ENCODE measurements at places on chromosomes 5 and 9.

- no peak for DNase-seq
These were observed 81.8 kb upstream of the SARDH start for GRCh38 chr9:133819923-133820322.

- no peak for DNase-seq
These were observed 216.6 kb downstream of the TSSK1B start for GRCh38 chr5:113218200-113218599.

DNA sequence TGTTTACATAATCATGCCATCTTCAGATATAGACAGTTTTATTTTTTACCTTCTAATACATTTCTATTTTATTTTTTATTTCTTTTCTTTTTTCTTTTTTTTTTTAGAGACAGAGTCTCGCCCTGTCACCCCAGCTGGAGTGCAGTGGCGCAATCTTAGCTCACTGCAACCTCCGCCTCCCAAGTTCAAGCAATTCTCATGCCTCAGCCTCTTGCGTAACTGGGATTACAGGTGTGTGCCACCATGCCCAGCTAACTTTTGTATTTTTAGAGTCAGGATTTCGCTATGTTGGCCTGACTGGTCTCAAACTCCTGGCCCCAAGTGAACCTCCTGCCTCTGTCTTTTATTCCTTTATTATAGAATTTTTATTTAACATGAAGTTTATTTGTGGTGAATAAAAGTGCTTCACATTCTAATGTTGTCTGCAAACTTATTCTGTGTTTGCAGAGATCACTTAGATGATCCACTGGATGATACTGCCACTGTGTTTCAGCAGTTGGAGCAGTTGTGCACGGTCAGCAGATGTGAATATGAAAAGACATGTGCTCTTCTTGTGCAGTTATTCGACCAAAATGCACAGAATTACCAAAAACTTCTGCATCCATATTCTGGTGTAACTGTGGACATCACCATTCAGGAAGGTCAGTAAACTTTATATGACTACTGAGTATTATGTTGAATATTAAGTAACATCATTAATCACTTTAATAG is 62.2 kb downstream of the RANBP17 start:
- DNase-seq: no peak

- DNase-seq: no peak
These were observed 110.3 kb downstream of the ST8SIA4 start for GRCh38 chr5:100792781-100793180.

- no peak for DNase-seq
These were observed 135.4 kb downstream of the RGS3 start for GRCh38 chr9:113598883-113599282.

GRCh38 chr9:70607329-70607728 is 192.9 kb upstream of the KLF9 start:
- no peak for DNase-seq

- no peak for DNase-seq
These were observed 1026.8 kb downstream of the CDH18 start for GRCh38 chr5:18961234-18961633.

DNA sequence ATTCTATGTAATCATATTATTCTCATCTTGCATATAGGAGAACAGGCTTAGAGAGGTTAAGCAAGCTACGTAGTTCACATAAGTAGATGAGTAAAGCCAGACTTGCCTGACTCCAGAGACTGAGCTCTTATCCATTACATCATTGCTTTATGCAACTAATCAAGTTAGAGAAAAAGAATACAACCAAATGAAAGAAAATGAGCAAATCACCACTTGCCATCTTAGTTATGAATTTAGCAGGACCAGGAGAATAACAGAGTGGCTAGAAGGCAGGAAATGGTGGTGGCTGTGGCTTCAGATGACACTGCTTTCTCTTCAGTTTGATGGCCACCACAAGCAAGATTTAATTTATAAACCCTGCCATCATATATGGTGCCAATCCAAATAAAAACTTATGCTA is 26.6 kb downstream of the POC5 start:
- DNase-seq: no peak

- DNase-seq: no peak
These were observed 24.9 kb downstream of the LPCAT1 start for GRCh38 chr5:1498623-1499416.

DNA sequence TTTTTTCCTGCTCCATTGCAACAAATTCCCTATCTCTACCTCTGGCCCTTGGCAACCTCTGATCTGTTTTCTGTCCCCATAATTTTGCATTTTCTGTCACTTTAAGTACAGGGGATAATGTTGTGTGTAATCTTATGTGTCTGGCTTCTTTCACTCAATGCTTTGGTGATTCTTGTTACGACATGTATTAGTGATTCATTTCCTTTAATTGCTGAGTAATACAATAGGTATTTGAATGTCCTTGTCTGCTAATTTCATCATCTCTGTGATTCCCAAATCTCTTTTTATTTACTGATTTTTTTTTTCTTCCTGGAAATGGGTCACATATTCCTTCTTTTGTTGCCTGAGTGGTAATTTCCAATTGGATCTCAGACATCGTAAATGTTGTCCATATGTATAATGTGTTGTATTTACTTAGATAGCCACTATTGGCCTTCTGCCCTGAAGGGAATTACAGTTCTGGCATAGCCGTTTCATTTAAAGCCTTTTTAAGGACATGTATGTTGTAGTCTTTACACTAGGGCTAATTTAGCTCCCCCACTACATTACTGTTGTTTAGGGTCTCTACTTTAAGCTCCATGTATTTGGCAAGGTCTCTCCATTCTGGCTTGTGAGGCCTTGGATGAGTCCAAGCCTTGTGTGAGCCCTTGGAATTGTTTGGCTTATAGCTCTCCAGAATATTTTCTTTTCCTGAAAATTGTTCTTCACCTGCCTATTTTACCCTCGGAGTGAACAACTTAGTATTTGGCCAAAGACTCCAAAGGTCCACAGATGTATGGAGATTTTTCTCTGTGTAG is 683.8 kb downstream of the LRRC70 start:
- DNase-seq: no peak

DNA sequence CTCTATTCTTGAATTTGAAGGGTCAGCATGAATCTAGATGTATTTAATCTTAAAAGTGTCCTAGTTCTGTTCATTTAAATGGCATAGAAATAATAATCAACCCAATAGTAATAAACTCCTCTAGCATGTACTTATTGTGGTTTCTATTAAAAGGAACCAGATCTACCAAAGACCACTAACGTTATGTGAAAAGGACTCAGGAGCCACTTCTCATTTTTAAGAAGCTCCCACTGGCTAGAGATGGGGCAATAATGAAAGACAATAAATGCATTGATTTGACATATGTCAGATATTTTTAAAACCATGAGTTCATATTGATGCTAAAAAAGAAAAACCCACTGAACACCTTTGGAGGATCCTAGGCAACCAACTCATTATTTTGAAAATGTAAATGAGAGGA is 191.9 kb downstream of the ATP10B start:
- no peak for DNase-seq

DNA sequence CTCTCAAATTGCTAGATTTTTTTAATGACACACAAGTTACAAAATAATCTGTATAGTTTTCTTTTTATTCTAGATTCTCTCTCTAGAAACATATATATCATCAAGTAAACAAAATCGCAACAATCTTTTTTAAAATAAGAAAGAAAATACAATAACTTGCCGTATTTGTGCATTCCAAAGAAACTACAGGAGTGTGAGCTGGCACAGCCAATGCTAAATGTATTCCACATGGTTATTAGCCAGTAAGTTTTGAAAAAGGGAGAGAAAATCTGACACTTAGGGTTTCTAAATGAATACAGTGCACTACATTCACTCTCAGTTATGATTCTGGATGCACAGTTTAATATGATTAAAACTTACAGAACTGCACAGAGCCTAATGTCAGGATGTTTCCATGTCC is 117.9 kb downstream of the BNC2 start:
- no peak for DNase-seq

GRCh38 chr9:33418090-33418489 is 15.7 kb upstream of the AQP7 start:
- no peak for DNase-seq

GRCh38 chr9:110606179-110606790 is 26.7 kb upstream of the SVEP1 start:
- no peak for DNase-seq

- DNase-seq: peak; percentile 12
These were observed 154.4 kb downstream of the MAN2A1 start for GRCh38 chr5:109844148-109844547.

- no peak for DNase-seq
These were observed 48.0 kb downstream of the UBE2QL1 start for GRCh38 chr5:6496636-6497035.

DNA sequence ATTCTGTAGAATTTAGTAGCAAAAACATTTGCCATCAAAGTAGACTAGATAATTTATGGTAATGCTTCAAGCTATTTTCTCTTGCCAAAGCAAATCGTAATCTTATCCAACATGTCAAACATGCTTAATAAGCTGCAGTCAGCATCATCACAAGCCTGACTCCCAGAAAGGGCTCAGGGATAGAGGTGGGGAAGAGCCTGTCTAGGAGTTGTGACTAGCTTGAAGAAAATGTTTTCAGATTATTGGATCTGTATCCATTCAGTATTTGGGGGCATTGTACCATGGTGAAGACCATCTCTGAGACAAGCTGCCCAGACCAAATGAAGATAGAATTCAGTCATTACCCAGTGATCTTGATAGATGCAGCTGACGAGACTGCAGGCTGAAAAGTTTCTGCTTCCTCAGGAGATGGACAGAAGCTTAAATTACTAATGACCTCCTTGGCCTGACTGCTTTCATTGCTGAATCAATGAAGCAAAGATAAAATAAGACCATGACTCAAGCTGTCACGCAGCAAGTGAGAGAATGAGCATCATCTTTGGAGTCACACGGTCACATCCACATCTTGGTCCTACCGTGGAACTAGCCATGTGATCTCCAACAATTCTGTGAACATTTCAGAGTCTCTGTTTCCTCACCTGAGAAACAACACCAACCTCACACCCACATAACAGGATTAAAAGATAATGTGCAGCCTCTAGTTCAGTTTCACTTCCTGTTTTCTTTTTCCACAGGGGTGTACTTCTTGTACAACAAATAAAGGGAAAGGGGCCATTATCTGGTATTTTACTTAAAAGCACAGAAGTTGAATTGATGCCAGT is 9.4 kb downstream of the ERAP2 start:
- DNase-seq: no peak

- no peak for DNase-seq
These were observed 103.1 kb downstream of the FBN2 start for GRCh38 chr5:128434993-128435392.

DNA sequence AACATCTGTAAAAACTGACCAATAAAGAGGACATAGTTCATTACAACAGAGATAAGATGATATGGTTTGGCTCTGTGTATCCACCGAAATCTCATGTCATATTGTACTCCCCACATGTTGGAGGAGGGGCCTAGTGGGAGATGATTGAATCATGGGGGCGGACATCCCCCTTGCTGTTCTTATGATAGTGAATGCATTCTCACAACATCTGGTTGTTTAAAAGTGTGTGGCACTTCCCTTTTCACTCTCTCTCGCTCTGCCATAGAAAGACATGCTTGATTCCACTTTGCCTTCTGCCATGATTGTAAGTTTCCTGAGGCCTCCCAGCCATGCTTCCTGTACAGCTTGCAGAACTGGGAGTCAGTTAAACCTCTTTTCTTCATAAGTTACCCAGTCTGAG is 292.8 kb downstream of the SLF1 start:
- no peak for DNase-seq

GRCh38 chr5:90368454-90369246 is 40.9 kb downstream of the CETN3 start:
- DNase-seq: no peak

GRCh38 chr9:70092190-70092589 is 48.5 kb downstream of the MAMDC2 start:
- DNase-seq: no peak

- no peak for DNase-seq
These were observed 5.7 kb upstream of the RAPGEF1 start for GRCh38 chr9:131745610-131746009.

GRCh38 chr5:141898448-141899049 is 20.3 kb upstream of the PCDH1 start:
- DNase-seq: no peak
